ENCODE measurements at places on chromosomes 4 and X.

DNA sequence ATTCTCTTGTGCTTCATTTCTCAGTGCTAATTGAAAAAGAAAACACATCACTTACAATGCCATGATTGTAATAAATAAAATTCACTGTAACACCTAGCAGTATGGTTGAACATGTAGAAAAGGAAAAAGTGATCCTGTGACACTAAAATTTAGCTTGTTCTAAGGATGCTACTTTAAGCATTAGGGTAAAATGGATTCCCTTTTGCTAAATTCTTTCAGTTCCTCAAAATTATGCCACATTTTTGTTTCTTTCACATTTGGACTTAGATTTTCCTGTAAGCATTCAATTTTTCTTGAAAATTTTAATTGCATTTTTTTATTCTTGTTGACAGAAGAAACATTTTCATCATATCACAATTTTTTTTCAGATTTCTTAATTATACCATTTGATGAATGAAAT lies 19.4 kb downstream of the TET2 start:
- DNase-seq, result no peak

GRCh38 chr4:56787380-56787779 lies 34.1 kb downstream of the SPINK2 start:
- no peak for DNase-seq

- DNase-seq, result no peak
These were observed 523 bp upstream of the BTK start for GRCh38 chrX:101386542-101386885.

- no peak for DNase-seq
These were observed 39.9 kb downstream of the SEPSECS start for GRCh38 chr4:25120146-25120940.

DNA sequence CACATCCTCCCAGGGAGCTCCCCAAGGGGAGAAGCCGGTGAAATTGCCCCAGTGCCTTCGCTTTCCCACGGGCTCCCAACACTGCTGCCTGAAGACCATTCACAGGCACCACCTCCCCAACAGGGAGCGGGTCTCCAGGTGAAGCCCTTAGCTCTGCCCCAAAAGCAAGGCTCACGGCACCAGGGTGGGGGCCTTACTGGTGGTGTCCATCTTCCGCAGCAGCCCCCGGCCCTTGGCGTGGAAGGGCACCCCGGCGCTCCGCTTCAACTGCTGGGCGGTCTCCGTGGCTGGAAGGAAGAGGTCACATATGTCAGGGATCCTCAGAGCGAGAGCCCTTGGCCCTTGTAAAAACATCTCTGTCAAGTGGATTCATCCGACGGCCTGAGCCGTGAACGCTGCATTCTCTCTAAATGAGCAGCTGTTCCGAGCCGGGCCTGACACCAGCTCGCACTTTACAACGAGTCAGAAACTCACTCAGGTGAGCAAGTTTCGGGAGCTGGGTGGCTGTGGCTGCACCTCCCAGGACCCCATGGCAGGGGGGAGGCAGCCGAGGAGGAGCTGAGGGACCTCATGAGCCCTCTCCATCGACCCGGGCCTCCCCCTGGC lies 20.9 kb downstream of the NELFA start:
- no peak for DNase-seq

DNA sequence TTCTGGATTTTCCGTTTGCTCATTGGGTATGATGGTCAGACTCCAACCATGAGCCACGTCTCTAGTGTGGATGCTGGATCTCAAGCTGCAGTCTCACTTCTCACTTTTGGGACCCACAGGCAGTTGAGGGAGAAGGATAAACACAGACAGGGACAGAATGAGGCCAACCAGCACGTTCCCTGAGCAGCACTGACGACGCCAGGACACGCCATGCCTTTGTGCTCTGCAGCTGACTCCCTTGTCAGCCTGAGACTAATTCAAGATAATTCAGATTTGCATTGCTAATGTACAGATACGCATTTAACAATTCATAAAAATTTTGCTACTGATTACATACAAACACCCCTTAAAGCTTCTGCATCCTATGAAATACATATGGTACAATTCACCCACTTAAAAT lies 106.5 kb downstream of the FAM193A start:
- DNase-seq, result no peak

GRCh38 chr4:18057821-18058533 lies 36.4 kb upstream of the LCORL start:
- DNase-seq, result no peak

GRCh38 chr4:158818560-158819140 lies 49.8 kb downstream of the FNIP2 start:
- DNase-seq, result no peak

- no peak for DNase-seq
These were observed 134.8 kb upstream of the GIMD1 start for GRCh38 chr4:106503116-106504050.

GRCh38 chr4:31467781-31468180 lies 747.6 kb downstream of the PCDH7 start:
- peak; percentile 50 for DNase-seq

DNA sequence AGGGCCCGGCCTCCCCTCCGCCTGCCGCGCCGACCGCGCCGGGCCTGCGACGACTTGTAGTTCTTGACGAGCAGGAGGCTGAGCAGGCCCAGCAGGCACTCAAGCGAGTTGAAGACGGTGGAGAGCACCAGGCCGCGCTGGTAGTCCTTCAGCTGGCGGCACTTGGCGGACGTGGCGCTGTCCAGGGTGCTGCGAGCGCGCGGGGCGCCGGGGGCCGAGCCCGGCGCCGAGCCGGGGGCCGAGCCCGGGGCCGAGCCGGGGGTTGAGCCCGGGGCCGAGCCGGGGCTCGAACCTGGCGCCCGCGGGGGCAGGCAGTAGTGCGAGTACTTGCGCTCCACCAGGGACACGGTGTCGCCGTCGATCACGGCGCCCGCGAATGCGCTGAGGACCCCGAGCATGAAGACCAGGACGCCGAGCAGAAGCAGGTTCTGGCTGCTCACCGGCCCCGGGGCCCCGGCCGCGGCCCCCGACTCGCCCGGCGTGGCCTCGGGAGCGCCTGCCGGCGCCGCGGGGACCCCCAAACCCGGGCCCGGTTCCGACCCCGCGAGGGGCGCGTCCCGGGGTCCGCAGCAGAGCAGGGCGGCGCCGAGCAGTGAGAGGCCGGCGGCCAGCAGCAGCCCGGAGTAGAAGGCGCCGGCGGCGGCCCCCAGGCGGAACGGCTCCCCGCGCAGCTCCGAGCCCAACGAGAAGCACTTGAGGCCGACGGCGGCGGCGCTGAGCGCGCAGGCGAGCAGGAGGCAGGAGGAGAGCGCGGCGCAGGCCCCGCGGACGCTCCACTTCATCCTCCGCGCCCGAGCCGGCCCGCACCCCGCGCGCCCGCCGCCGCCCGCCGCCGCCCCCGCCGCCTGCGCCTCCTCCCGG lies 584 bp downstream of the TMEM271 start:
- no peak for DNase-seq

GRCh38 chr4:174690665-174691064 lies 138.4 kb downstream of the GLRA3 start:
- DNase-seq, result no peak

DNA sequence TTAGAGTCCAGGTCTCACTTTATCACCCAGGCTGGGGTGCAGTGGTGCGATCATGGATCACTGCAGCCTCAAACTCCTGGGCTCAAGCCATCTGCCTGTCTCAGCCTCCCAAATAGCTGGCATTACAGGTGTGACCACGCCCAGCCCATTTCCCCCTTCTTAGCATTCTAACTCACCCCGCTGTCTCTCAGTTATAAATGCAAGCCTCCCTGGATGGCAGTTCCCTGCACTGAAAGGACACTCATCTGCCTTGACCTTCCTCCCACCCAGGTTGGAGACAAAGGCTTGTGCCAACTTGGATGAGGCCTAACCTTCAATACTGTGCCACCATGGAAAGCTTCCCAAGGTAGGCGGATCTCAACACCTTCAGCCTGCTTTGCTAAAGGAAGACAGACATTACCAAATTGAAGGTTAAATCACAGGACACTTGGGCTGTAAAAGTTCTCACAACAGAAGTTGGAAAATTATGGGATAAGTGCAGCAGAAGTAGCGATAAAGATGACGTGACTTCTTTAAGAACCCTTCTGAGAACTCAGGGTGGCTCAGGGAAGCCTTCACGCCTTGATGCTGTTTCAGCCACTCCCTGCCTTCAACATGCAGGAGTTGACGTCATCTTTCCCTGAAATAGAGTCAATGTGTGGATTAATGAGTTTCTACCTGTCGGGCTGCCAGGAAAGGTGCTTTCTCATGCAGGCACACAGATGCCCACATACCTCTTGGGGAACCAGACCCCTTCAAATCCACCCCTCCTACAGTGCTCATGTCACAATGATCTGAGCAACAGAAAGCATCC lies 10.6 kb upstream of the GPM6B start:
- no peak for DNase-seq

DNA sequence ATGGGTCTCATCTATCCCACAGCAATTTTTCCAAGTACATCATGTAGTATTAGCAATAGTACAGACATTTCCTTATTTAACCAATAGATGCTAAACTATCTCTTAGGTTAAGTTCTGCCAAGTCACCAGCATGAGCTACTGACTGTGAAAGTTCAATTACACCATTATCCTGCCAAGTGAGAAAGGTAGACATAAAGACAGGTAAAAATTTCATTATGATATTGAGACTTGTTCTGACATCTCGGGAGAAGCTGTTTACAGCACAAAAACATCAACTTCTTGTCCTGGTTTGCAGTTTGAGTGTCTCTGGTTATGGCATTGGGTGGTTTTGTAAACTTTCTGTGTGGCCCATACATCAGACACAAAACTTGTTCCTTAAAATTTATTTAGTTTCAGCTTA lies 622.4 kb upstream of the PCDH10 start:
- DNase-seq, result no peak

DNA sequence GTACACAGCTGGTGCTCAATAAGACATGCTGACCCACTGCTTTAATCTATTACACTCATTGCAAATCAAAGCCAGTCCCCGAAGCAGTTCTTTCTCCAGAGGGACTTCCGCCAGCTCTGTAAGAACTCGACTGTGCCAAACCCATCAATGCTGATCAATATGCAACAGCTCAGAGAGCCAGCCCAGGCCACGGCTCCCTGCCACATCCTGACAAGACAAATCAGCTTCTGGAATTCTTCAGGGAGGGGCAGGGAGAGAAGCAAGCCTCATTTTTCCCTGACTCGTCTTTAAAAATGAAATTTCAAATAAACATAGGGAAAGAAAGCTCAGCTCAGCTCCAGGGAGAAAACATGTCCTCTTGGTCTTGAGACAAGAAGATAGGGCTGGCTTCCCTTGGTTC lies 5.3 kb upstream of the ADRA2C start:
- DNase-seq, result no peak

GRCh38 chrX:99397879-99398278 lies 1012.2 kb downstream of the PCDH19 start:
- DNase-seq, result no peak

GRCh38 chr4:153176938-153177337 lies 27.3 kb upstream of the TRIM2 start:
- DNase-seq, result no peak

DNA sequence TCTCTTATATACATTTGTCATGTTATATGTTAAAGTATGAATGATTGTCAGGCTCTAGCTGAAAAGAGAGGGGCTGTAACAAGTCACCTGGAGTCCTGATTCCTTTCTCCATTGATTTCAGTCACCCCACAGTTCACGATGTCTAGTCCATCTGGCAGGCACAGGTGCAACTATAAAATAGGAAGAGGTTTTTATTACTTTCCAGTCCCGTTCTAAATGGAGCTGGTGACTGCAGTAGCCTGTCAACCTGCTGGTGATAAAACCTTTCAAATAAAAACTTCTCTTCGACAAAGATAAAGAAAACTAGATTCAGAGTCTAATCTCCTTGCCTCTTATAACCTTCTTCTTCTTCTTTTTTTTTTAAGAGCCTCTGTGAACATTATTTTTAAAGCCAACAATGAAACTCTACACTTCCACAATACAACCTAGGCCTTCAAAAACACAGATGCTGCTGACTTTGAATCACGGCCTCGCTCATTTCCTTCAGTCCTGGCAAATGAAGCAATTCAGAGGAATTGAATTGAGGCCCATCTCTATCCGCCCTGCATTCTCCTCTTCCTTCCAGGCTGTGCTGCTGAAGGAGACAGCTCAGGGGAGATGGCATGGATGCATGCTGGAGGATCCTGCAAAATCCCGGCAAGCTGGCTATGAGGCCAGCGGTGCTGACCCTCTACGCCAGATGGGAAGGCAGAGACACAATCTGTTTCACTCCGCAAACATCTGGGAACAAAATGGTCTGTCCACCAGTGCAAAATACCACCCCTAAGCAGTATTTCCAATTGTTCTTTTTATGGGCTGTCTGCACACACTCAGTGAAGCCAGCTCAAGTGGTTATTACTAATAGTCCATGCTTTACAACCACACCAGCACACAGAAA lies 27.3 kb upstream of the CDKN2AIP start:
- no peak for DNase-seq

DNA sequence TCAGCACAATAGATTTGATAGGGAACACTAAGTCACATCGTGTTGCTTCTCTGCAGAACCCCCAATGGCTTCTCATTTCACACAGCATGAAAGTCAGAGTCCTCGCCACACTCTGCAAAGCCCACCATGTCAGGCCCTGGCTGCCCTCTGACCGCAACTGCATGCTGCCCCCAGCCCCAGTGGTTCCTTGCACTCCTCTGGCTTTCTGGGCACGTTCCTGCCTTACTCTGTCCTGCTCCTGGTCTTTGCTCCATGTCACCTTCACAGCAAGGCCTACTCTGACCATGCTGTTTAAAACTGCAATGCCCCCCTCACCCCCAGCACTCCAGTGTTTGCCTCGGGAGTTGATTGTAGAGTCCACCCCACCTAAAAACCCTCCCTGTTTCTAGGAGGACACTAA lies 78.1 kb downstream of the EVC start:
- no peak for DNase-seq

DNA sequence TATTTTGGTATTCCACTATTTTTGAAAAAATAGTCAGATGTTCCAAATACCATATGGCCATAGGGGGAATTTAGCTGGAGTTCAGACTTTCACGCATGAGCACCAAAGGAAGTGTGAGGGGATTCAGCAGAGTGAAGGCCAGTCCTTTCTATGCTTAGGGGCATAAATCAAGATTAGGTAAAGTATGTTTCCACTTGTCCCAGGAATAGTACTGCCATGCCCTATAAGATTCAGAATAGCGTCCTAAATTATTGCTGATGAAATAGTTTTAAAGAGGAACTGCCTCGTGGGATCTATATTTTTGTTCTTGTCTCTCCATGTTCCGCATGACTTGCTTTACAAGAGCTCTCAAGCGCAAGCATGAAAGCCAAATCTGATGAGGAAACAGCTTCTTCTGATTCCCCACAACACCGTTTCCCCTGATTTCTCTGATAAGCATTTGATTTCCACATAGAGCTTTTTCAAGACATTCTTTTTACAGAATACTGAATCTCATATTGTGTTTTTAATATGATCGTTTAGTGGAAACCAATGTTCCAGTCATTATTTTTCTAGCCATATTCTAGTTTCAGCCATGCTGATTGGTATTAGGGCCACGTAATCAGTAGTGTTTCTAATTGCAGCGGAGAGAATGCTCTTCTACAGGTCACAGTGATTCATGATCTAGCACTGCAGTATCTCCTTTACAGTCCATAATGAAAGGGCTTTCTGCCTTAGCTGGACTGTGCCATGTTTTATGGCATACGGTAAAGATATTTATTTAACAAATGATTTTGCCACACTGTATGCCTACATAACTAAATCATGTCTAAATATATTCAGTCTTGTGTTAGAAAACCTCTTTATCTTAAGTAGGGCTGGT lies 492.3 kb downstream of the CENPC start:
- DNase-seq, result no peak
